ENCODE measurements at places on chromosomes 5 and 9.

DNA sequence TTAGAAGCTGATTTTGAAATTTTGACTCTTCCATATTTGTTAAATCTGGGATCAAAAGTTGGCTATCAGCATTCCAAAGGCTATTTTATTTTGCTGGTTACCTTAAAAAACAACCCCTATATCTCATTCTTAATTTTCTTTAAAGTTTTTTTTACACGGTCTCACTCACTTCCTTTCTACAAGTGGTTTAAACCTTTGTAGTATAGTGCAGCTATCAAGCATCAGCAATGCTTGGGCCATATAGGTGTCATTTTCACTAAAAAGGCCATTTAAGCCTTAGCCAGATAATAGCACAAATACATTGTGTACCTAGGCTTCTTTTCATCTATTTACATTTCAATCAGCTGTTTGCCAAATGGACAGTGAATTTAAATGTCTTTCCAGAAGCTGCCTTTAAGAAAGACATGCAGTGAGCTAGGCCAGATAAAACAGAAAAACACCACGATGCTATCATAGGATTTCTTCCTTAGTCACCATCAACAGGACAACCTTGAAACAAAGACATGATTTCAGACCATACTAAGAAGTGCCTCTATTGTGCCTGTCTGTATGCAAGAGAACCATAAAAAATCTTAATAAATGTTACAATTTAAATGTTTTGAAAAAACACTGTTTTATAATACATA is 104.2 kb downstream of the RAPGEF6 start:
- DNase-seq: no peak

- no peak for DNase-seq
Measured at GRCh38 chr9:88590558-88591146, 55.7 kb downstream of the NXNL2 start.

DNA sequence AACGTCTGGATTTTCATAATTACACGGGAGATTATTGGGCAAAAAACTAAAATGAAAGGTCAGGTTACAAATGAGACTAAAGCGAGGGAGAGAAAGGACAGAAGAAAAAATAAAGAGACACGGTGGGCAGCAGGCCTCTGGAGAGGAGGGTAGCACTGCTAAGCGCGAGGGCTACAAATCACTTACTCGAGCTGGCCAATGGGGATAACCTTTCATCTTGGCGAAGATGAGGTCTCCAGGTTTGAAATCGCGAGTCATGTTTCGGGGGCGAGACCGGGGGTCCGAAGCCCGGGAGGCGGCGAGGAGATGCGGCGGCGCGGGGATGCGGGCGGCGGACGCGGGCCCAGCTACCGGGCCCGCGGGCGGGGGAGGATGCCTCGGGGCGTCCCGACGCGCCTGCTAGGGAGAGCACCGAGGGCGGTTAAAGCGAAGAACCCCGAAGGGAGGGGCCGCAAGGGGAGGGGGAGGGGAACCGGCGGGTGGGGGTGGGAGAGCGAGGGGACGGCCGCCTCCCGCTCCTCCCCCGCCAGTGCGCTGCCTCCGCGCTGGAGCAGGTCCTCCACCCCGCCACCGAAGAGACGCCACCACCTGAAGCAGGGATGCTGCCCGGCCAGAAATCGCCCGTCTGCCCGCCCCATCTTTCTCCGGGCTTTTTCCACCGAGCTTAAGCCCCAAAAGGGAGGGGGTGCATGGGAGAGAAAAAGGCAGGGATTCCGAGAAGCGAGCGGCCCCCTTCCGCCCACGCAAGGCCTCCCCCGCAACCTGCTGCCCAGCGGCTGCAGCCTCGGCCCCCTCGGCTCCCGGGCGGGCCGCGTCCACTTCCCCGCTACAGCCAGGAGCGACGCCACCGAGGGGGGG is 610 bp downstream of the PSIP1 start:
- peak; percentile 14 for DNase-seq

GRCh38 chr9:86795823-86796553 is 151.3 kb downstream of the GAS1 start:
- no peak for DNase-seq

DNA sequence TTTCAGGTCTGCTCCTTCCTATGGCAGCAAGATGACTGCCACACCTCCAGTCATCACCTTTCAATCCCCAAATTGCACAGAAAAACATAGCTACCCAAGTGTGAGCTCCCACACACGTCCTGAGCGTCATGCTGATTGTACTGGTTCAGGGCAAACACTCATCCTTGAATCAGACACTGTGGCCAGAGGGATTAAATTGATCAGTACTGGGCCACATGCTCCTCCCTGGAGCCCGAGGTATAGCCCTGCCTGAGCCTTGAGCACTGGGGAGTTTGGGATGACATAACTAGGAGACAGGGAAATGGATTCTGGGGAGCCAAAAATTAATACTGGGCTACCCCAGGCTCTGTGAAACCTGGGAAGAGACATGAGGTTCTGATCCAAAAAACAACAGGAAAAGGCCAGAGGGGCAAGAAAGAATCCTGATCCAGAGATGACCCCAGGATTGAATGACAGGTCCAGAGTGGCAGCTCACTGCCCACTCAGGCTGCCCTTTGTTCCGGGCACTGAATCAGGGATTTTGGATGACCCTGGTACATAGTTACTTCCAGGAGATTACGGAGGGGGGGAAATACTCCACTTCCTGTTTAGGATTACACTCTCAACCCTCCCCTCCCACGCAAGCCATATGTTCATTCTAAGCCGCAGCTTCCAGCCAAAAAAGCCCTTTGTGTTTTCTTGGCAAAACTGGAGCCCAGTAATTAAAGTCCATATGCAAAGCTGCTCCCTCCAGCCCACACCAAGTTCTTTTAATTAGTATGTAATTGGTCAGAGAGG is 141.6 kb upstream of the SPRY4 start:
- DNase-seq: no peak

GRCh38 chr5:57166276-57166675 is 7.6 kb upstream of the GPBP1 start:
- no peak for DNase-seq

DNA sequence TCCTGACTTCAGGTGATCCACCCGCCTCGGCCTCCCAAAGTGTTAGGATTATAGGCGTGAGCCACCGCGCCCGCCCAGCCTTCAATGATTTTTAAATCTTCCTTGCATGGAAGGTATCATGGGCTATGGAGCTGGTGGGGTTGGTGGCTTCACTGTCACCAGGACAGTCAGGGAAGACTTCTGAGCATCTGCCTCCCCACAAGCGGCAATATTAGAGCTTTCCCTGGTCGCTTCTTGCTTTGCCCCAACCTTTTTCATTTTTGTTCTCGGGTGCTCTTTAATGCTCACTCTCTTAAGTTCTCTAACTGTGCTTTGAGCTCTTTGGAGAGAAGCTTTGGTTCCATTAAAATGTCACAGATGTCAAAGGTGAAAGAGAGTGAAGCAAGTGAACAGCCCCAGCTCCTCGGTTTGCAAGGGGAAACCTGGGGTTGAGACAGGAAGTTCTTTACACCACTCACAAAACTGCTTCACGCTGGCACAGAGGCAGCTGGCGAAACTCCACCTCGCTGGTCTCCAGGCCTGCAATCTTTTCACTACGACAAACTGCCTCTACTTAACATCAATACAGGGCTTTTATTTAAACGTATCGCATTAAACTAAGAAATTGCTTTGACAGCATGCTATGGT is 142.5 kb upstream of the RETREG1 start:
- no peak for DNase-seq
